ENCODE measurements at places on chromosomes 12 and 14.
A peak's percentile ranks its signal among the peaks of the same experiment; 100 is the strongest.

GRCh38 chr12:630656-631632 is 32.3 kb downstream of the NINJ2 start:
- no peak for DNase-seq

- DNase-seq, result peak; percentile 45
These were observed 92.0 kb downstream of the RFLNA start for GRCh38 chr12:124386661-124387527.

DNA sequence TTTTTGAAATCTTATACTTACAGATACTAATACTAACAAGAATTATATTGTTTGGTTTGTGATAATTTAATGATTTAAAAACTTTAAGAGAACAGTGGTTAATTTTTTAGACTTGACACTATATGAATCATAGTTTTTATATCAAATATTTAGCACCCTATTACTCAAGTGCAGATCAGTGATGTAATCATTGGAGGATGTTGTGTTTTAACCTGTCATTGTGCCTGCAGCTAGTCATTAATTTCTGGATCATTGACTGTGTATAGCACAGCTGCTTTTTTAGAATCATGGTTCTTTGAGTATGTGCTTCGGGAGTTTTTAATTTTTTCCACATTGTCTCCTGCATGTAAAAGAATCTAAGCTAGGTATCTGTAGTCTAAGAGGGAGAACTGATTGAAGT is 17.3 kb downstream of the ARID4A start:
- DNase-seq, result no peak

- DNase-seq, result no peak
These were observed 17.2 kb upstream of the CISTR start for GRCh38 chr12:53768976-53769375.

DNA sequence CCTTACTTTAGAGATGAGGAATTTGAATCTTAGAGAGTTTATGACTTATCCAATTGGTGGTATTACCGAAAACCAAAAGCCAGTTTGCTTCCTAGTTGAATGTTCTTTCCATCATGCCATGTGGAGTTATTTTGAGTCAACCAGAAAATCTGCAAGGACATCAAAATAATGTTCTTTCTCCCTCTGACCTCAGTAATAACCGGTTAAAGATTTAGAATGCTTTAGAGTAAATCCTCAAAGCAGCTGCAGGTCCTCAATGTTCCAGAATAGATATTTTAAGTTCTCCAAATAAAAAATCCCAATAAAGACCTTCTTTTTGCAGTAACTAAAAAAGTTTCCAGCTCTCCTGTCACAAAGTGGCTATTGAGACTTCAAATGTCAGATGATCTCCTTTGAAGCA is 396.6 kb downstream of the ADAMTS20 start:
- DNase-seq, result no peak

DNA sequence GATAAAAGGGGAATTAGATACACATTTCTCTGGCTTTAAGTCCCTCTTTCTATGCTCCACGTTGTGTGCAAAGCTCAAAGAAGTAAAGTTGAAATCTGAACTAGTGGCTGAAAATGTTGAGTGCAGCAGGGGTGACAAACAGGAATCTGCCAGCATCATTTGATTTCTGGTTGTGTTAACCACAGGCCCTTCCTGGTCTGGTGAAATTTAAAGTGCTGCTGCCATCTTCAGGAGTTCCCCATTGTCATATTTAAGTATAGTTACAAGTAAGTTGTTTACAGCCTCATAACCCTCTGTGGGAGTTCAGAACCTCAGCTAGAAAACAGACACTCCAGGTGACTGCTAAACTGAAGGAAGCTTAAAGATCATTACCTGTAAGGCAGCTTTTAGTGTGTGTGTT is 90.9 kb upstream of the CCDC196 start:
- DNase-seq, result no peak

- no peak for DNase-seq
These were observed 145.9 kb downstream of the NRXN3 start for GRCh38 chr14:78316052-78316451.

GRCh38 chr14:68987653-68988036 is 8.5 kb upstream of the ACTN1 start:
- peak; percentile 6 for DNase-seq

GRCh38 chr14:59918824-59919569 is 947 bp upstream of the LRRC9 start:
- peak; percentile 65 for DNase-seq

DNA sequence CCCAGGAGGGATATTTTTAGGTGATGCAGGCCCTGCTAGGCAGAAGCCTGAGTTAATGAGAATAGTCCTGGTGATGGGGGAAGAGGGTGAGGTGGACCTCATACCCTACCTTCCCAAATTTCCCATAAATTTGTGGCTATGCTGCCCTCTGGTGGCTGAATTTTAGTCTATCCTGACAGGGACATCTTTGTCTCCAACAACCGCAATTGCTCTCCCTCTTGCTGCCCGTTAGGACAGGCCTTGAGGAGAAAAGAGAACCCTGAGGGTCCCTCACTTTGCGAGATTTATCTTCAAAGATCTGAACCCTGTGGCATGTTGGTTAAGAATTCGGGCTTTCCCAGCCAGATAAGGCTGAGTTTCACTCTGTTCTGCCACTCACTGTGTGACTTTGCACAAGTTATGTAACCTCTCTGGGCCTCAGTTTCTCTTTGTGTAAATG is 9.8 kb upstream of the ZNF385A start:
- peak; percentile 59 for DNase-seq

All from choroid plexus epithelial cell (primary cell).